Hepatocyte (in vitro differentiated cells): ENCODE measurements at places on chromosomes 12 and 14. TPM values are rescaled to one million over a fixed set of nuclear protein-coding genes. Genes with fewer than 3 reads are reported as not detected.

- no peak for DNase-seq
- no peaks in the 10 kb centered on the region for H3K27me3 ChIP-seq
- no peak overlapping the region for H3K4me3 ChIP-seq
- no peaks in the 10 kb centered on the region for H3K4me1 ChIP-seq
- no peak overlapping the region for H3K27ac ChIP-seq
Observed at GRCh38 chr14:54809767-54810166, 92.9 kb downstream of the GCH1 start.

DNA sequence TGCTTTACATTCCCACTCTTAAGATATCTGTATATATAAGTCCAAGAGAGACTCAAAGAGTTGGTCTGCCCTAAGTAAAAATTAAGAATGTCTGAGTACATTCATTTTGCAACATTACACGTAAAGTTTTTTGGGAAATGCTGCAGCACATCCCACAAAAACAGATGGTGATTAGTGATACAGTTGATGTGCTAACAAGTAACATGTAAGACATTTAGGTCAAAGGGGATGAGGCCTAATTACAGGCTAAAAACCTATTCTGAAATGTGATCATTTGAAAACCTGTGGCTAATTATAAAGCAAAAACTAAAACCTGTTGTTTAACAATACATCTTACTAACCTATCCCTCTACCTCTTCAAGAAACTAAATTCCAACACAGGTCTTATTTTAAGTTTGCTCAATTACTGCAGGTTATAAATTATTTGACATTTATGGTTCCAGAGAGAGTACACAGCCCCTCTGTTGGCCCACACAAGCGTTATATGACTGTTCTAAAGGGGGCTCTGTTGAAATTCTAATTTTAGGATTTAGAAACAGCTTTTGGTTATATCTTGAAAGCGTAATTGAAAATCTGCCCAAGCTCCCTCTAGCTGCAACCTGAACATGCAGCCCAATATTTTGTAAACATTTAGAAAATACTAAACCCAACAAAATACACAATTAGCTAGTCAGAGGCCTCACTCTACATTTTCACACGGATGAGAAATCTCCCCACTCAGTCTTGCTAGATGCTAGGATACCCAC is 42.9 kb downstream of the BRAP start:
- H3K36me3 ChIP-seq = no peaks in the 10 kb centered on the region
- DNase-seq = no peak
- H3K27ac ChIP-seq = peak overlapping the region; percentile 80
- H3K4me3 ChIP-seq = no peak overlapping the region
- no peaks in the 10 kb centered on the region for H3K27me3 ChIP-seq

RD3L gene
- not detected in 2 replicates for total RNA-seq

- H3K27ac ChIP-seq = no peak overlapping the region
- H3K36me3 ChIP-seq = no peaks in the 10 kb centered on the region
- H3K4me1 ChIP-seq = peaks cover 5% of the 10 kb centered on the region
- H3K4me3 ChIP-seq = no peak overlapping the region
- no peaks in the 10 kb centered on the region for H3K27me3 ChIP-seq
Observed at GRCh38 chr14:68528040-68528687, 264.7 kb downstream of the ZFP36L1 start.

DYRK4 gene
- 34.1 and 34.7 TPM in 2 replicates for total RNA-seq

GRCh38 chr14:88248606-88249005 is 74.5 kb downstream of the KCNK10 start:
- no peaks in the 10 kb centered on the region for H3K27me3 ChIP-seq
- DNase-seq = peak; percentile 36
- H3K4me3 ChIP-seq = no peak overlapping the region
- H3K27ac ChIP-seq = peak overlapping the region; percentile 65
- peaks cover 5% of the 10 kb centered on the region for H3K4me1 ChIP-seq
- H3K36me3 ChIP-seq = no peaks in the 10 kb centered on the region
